ENCODE measurements at places on chromosomes 7 and 10. TPM values are rescaled to one million over a fixed set of nuclear protein-coding genes. Genes with fewer than 3 reads are reported as not detected.

Gene CELF2
- total RNA-seq = 32.3 TPM

Gene SPRN
- 0.11 TPM for total RNA-seq

Gene NPTX2
- total RNA-seq = 0.43 TPM

Gene CCDC172
- not detected for total RNA-seq
